ENCODE measurements at places on chromosomes 12 and 14. TPM values are rescaled to one million over a fixed set of nuclear protein-coding genes. Genes with fewer than 3 reads are reported as not detected.
A peak's percentile ranks its signal among the peaks of the same experiment; 100 is the strongest.

The C14orf132 gene
- 8.1 TPM for total RNA-seq

DNA sequence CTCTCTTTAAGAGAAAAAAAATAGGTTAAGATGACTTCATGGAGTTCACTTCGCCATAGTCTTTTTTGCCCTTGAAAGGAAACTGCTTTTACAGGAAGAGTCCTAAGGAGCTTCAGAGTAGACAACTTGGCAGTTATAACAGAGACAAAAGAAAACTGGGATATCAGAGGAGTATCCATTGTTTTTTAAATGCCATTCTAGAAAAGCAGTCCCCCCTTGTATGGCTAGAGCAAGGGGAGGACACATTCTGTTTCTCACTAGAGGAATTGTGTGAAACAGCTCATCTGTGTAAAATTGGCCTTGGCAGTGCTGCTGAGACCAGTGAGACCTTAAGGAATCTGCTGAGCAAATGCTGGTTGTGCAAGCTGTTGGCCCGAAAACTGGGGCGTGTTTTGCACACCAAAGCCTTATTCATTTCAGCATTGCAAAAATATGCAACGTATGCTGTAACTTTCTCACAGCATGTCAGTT lies 128.0 kb downstream of the GPR135 start:
- no peak for DNase-seq

DNA sequence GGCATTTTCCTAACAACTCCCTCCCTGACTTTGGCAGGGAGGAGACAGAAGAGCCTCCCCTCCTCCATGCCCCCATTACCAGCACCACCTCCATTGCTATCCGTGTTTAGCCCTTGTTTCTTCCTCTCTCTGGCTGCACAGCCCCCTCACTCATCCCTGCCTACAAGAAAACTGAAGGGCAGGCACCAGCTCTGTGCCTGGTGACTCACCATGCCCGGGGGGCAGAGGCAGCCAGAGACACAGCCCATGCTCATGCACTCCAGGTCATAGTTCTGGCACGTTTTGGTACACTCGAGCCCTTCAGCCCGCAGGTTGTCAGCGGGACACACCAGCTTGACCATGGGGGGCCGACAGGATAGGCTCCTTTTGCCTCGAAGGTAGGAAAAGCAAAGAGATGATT lies 80.4 kb downstream of the VWF start:
- DNase-seq = no peak

GRCh38 chr14:68766299-68767247 lies 26.3 kb downstream of the ZFP36L1 start:
- DNase-seq = no peak

- no peak for DNase-seq
Observed at GRCh38 chr14:68651075-68651474, 141.8 kb downstream of the ZFP36L1 start.

- DNase-seq = no peak
Observed at GRCh38 chr14:105702275-105702817, 176.0 kb downstream of the TMEM121 start.

DNA sequence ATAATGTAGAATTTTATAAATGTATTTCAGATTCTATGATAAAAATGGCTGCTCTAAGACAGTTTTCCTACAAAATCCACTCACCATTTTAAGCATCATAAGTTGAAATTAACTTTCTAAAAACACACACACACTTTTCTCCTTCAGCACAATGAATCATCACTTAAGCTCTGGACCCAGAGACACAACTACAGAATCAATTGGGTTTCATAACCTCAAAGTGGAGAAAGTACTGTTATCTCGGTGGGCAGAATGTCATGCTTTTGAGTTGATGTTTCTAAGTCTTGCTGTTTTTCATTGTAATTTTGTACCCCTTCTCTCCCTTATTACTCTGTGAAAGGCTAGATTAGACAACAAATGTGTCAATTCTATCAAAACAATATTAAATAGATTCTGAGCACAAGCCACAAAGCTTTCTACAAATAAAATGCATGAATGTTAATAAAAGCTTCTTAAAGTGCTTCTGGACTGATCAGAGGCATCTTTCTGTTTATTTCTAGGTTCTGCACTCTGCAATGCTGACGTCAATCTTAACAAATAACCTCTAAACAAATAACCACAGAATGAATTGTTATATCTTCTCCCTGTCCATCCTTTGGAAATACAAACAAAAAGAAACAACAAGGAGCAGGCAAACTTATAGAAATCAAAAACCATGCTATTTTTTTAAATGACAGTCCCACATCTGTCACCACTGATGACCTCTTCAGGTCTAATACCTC lies 8.2 kb downstream of the IPO8 start:
- DNase-seq = peak; percentile 22

GRCh38 chr14:28057359-28058296 lies 709.0 kb upstream of the FOXG1 start:
- DNase-seq = no peak

- no peak for DNase-seq
Observed at GRCh38 chr12:55760663-55761062, 17.7 kb downstream of the GDF11 start.

DNA sequence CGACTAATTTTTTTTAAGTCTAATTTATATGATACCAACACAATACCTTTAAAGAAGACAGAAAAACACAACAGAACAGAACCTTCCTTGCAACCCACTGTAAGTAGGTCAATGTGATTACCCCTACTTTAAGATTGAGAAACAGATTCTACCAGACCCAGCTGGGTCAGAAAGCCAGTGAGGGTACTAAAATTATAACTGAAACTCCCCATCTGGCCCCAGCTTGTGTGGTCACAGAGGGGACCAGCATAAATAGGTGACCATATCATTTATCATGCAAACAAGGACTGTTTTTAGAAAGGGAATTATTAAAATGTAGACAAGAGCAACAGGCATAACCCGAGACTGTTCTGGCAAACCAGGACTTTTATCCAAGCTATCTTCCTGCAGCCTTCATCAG lies 30.1 kb upstream of the FRMD6 start:
- DNase-seq = no peak

The SDR9C7 gene
- total RNA-seq = not detected

DNA sequence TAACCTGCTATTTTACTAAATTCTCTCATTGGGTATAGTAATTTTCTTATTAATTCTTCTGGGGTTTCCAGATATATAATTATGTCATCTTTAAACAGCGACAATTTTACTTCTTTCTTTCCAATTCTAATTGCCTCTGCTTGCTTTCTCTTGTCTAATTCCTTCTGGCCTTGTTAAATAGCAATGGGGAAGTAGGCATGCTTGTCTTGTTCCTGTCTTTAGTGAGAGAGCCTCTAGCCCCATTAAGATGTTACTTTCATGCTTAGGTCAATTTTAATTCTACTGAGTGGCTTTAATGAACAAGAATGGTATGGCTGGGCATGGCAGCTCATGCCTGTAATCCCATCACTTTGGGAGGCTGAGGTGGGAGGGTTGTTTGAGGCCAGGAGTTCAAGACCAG lies 31.7 kb downstream of the LRTM2 start:
- DNase-seq = no peak

GRCh38 chr14:61430066-61430757 lies 108.8 kb downstream of the PRKCH start:
- DNase-seq = no peak

DNA sequence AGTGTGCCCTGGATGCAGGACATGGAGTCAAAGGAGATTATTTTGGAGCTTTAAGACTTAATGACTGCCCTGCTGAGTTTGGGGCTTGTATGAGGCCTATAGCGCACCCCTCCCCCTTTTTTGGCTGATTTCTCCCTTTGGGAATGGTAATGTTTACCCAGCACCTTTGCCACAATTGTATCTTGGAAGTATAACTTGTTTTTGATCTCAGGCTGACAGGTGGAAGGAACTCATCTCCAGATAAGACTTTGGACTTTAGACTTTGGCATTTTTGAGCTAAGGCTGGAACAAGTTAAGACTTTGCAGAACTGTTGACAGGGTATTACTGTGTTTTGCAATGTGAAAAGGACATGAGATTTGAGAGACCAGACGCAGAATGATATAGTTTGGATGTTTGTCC lies 110.5 kb downstream of the DERA start:
- no peak for DNase-seq

The GSG1 gene
- total RNA-seq = 9.0 TPM

GRCh38 chr14:100389497-100390104 lies 66.5 kb downstream of the SLC25A47 start:
- no peak for DNase-seq

The LRTM2 gene
- total RNA-seq = not detected

GRCh38 chr14:33052943-33053342 lies 114.3 kb downstream of the NPAS3 start:
- DNase-seq = no peak

The CMA1 gene
- total RNA-seq = not detected

DNA sequence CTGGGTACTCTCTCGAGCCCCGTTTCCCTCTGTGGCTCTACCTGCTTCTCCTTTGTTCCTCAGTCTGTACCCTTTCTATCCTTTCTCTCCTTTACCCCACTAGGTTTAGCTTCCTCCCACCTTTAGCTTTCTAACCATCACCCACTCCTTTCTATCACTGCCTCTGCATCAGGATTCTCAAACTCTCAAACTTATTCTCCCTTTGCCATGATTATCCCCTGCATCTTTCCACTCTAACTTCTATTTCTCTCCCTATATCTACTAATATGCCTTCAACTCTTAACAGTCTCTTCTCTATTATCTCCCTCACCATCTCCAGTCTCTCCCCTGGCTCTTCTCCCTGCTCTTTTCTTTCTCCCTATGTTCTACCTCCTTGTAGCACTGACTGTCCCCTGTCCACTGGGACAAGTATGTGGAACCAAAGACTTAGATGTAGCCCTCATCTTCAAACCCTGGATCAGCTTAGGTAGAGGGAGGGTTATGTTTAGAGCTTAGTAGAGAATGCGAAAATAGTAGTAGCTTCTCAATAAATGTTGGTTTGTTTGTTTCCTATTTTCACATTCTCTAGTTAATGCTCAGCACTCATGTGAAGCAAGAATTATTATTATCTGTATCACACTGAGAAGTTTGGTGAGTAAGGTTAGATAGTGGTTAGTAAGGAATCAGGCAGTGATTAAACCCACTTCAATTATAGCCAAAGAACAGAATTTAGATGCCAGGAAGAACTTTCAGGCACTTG lies 3.4 kb downstream of the GDF11 start:
- DNase-seq = no peak

DNA sequence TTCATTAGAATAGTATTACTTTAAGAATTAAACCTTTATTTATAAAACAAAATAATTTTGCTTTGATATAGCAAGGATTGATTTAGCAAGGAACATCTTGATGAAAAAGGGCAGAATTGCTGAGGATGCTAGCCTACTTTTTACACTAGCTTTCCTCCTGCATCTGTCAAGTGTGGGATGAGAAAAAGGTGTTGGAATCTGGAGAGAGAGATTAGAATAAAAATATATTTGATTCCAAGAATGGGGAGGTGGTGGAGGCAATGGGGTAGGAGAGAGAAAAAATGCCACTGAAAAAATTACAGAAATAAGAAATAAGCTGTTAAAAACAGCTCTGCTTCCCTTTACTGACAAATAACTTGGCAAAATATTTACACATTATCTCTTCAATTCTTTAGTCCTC lies 98.9 kb downstream of the NUMB start:
- no peak for DNase-seq

- DNase-seq = no peak
Observed at GRCh38 chr14:67577909-67578749, 21.9 kb downstream of the PIGH start.

DNA sequence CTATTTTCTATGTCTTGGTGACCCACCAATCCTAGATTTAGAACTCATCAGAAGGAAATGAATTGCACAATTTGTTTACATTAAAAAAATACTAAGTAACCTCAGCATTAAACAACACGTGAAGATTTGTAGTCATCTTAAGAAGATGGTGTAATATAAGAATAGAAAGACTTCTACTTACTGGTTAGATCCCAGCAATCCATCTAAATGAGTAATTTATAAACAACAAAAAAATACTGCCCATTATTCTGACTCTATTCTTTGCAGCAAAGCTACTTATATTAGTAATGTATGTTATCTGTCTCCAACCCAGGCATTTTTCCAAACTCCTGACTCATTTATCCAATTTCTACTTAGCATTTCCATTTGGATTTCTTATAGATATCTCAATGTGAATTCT lies 67.8 kb downstream of the CD163L1 start:
- DNase-seq = no peak

GRCh38 chr14:38839694-38840365 lies 263.2 kb downstream of the SEC23A start:
- DNase-seq = peak; percentile 3

GRCh38 chr14:49363821-49364751 lies 222.1 kb downstream of the RPS29 start:
- DNase-seq = no peak

- DNase-seq = no peak
Observed at GRCh38 chr12:71671816-71672215, 7.7 kb downstream of the THAP2 start.

GRCh38 chr14:104132981-104133380 lies 5.4 kb upstream of the KIF26A start:
- no peak for DNase-seq

GRCh38 chr14:71317385-71318096 lies 410.3 kb downstream of the PCNX1 start:
- no peak for DNase-seq

The WSCD2 gene
- total RNA-seq = not detected

GRCh38 chr14:26276757-26277156 lies 321.1 kb downstream of the NOVA1 start:
- no peak for DNase-seq

The GLIPR1L1 gene
- not detected for total RNA-seq

The IRAK4 gene
- 41.6 TPM for total RNA-seq

The CDCA4 gene
- 63.1 TPM for total RNA-seq

- no peak for DNase-seq
Observed at GRCh38 chr12:98179151-98179550, 336.2 kb upstream of the TMPO start.

The AHNAK2 gene
- total RNA-seq = 88.2 TPM

DNA sequence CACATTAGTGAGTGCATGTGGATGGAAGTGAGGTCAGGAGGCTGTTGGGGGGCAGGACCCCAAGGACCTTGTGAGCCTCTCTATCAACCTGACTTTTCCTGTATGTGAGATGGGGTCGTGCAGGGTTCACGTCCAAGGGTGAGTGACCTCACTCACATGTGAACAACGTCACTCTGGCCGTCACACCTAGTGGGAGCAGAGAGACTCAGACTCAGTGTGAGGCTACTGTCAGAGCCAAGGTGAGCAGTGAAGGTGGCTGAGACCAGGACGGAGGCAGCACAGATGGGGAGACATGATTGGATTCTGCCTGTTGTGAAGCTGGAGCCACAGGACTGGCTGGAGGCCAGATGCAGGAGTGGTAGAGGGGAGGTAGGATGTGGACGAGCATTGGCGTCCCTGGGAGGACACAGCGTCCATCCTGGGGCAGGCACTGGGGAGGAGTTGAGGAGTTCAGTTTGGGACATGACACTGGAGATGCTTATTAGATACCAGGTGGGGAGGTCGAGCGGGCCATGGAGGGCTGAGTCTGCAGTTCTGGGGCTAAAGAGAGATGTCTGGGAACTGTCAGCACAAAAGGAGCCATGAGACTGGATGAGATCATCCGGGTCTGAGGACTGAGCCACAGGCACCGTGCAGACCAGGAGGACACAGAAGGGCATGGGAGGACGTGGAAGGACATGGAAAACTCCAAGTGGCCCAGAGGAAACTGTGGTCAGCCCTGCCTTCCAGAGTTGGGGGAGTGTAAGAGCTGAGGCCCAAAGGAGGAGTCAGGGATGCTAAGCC lies 92.8 kb downstream of the LGMN start:
- DNase-seq = no peak
